Stimulated activated CD4-positive, alpha-beta T cell treated with anti-CD3 and anti-CD28 coated beads, Interleukin-4, amount 100 ng/mL, for 4 hours (primary cell): ENCODE measurements at places on chromosomes 12 and 14.

GRCh38 chr12:76909290-76909689 lies 30.5 kb upstream of the CSRP2 start:
- DNase-seq: no peak

GRCh38 chr14:22155571-22155970 lies 433.5 kb downstream of the DAD1 start:
- no peak for DNase-seq

- no peak for DNase-seq
These were observed 3.7 kb downstream of the EFS start for GRCh38 chr14:23361320-23361719.

GRCh38 chr12:105219261-105220028 lies 16.5 kb downstream of the APPL2 start:
- DNase-seq: no peak

- DNase-seq: no peak
These were observed 120.0 kb downstream of the KCNA5 start for GRCh38 chr12:5163661-5164060.

- DNase-seq: no peak
These were observed 79.2 kb downstream of the GLT1D1 start for GRCh38 chr12:128932521-128932920.
